Activated CD8-positive, alpha-beta T cell treated with anti-CD3 and anti-CD28 coated beads, Interleukin-2, amount 10 ng/mL, durations not matched to agents 7 days and 5 days (primary cell): ENCODE measurements at places on chromosomes 4 and X.

GRCh38 chr4:13093170-13093569, 391.0 kb downstream of the RAB28 start:
- no peak for DNase-seq
- no peak overlapping the region for H3K4me3 ChIP-seq
- H3K36me3 ChIP-seq = no peaks in the 10 kb centered on the region
- H3K4me1 ChIP-seq = no peaks in the 10 kb centered on the region
- H3K27me3 ChIP-seq = no peaks in the 10 kb centered on the region
- H3K27ac ChIP-seq = no peak overlapping the region

DNA sequence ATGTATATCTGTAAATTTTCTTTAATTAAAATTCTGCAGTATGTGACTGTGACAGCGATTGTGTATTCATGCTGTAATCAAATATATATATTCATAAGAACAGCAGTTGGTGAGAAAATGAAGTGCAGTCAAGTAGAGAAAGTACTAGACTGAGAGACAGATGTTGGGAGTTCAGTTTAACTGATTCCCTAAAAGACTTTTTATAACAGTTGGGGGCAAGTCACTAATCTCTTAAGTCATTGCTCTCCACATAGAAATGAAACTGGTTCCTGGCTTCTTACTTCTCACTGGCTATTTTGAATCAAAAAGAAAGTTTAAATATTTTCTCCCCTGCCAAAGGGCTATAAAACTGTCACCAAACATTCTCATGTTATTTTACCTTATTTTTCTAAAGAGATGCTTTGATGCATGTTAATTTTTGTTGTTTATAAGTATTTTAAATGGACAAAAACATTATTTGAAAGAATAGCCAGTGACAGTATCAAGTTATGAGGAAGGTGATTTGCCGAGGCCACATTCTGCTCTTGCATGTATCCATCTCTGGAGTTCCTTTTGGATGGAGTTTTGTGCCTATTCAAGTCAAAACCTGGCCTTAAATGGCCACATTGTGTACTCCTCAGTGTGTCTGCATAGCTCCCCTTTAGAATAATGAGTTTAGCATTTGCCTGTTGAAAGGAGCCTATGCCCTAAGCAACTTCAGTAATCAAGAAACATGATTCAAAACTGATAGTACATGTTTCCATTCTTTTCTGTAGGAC, 30.8 kb downstream of the EXOC1 start:
- peaks cover 26% of the 10 kb centered on the region for H3K36me3 ChIP-seq
- H3K27me3 ChIP-seq = no peaks in the 10 kb centered on the region
- H3K4me3 ChIP-seq = no peak overlapping the region
- H3K4me1 ChIP-seq = peaks cover 3% of the 10 kb centered on the region
- no peak overlapping the region for H3K27ac ChIP-seq
- DNase-seq = no peak

DNA sequence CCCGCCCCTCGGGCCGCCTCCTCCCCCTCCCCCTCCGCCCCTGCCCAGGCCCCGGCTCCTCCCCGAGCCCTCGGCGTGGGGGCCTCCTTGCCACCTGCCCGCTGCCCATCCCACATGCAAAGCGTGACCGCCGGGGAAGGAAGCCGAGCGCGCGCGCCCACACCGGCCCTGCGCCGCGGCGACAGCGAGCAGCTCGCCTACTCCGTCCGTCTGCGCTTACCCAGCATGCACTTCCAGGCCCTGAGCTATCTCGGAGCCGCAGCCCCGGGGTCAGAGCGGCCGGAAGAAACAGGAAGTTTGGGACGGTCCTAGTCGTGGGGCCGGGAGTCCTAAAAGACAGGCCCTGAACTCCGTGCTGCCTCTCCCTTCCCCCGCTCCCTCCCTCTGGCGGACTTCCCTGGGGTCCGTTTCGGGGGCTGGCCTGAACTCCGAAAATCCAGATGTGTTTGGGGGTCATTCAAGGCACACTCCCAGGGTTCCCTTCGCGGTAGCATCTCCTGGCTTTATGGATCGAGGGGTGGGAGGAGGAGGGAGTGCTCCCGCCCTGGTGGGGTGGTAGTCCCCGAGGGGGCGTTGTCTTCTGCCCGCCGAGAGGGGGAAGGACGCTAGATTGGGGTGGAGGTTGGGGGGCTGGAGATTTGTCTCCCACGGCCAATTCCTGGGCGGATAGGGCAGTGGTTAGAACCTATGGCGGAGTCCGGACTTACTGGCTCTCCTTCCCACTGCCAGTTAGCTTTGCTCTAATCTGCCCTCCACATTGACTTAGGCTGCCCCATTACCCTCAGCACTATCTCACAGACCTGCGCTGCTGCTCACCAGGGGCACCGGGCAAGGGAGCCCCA, 25.0 kb upstream of the BCORL1 start:
- DNase-seq = peak; percentile 56
- H3K4me3 ChIP-seq = peak overlapping the region; percentile 70
- H3K36me3 ChIP-seq = peaks cover 2% of the 10 kb centered on the region
- peak overlapping the region; percentile 55 for H3K27ac ChIP-seq
- H3K4me1 ChIP-seq = peaks cover 40% of the 10 kb centered on the region

- H3K27me3 ChIP-seq = no peaks in the 10 kb centered on the region
- DNase-seq = no peak
- no peak overlapping the region for H3K4me3 ChIP-seq
- H3K36me3 ChIP-seq = no peaks in the 10 kb centered on the region
- H3K4me1 ChIP-seq = peaks cover 23% of the 10 kb centered on the region
Measured at GRCh38 chrX:154596290-154596929, 11.5 kb downstream of the CTAG1A start.

GRCh38 chrX:10656214-10656613, 35.8 kb upstream of the MID1 start:
- H3K27ac ChIP-seq = no peak overlapping the region
- no peaks in the 10 kb centered on the region for H3K36me3 ChIP-seq
- H3K4me3 ChIP-seq = no peak overlapping the region
- H3K27me3 ChIP-seq = no peaks in the 10 kb centered on the region
- no peaks in the 10 kb centered on the region for H3K4me1 ChIP-seq

- no peak for DNase-seq
- H3K27me3 ChIP-seq = no peaks in the 10 kb centered on the region
- H3K36me3 ChIP-seq = no peaks in the 10 kb centered on the region
- H3K27ac ChIP-seq = no peak overlapping the region
Measured at GRCh38 chr4:40594261-40595178, 35.1 kb downstream of the RBM47 start.

DNA sequence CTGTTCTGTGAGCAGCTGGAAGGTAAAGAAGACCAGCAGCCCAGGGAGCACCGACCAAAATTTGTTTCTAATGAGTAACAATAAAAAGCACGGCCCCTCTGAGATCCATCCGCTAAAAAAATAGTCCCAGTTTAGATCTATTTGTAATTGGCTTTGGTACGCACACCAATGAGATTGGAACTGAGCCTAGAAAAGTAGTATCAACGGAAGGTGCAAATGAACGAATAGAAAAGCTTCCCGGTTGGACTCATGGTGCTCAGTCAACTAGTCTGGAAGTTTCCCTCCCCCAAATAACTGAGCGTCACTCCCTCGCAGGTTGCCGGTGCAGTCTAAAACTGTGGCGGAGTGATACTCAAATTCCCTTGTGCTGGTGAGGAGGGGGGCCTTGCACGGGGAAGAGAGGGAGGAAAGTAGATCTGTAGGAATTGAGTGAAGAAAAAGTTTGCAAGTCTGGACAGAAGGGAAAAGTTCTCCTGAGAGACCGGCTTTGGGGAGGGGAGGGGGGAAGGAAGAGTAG, at the start of gene COL4A5:
Gene COL4A5 (plus strand): TSS at position 413 of the 517 bp plus-strand sequence. CDS start 288 bp downstream, outside the sequence.
- H3K4me3 ChIP-seq = peak within 1 kb of the TSS; percentile 52
- no peak for DNase-seq
- H3K27ac ChIP-seq = no peak within 1 kb of the TSS
- H3K36me3 ChIP-seq = no peaks in the 10 kb centered on the region
- peaks cover 4% of the 10 kb centered on the region for H3K4me1 ChIP-seq

DNA sequence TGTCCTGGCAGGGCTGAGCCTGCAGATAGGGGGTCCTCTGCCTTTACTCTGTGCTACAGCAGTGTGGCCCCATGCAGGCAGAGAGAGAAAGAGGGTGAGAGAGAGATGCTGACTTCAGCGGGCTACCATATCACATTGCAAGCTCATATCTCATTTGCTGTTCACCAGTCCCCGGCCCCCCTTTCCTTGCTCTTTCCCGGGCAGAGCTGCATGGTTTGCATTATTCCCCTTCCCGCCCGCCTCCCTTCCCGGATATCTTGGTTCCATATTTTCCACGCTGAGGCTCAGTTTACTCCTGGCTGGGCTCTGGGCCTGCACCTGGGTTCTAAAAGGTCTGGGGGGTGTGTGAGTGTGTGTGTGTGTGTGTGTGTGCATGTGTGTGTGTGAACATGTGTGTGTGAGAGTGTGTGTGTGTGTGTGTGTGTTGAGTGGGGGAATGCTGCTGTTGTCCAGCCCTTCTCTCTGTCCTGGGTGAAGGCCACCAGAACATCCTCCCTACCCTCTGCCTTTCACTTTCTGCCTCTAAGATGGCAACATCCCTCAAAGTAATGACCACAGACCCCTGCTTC, 63.5 kb downstream of the PJA1 start:
- H3K4me3 ChIP-seq = no peak overlapping the region
- no peak overlapping the region for H3K27ac ChIP-seq
- no peaks in the 10 kb centered on the region for H3K27me3 ChIP-seq

DNA sequence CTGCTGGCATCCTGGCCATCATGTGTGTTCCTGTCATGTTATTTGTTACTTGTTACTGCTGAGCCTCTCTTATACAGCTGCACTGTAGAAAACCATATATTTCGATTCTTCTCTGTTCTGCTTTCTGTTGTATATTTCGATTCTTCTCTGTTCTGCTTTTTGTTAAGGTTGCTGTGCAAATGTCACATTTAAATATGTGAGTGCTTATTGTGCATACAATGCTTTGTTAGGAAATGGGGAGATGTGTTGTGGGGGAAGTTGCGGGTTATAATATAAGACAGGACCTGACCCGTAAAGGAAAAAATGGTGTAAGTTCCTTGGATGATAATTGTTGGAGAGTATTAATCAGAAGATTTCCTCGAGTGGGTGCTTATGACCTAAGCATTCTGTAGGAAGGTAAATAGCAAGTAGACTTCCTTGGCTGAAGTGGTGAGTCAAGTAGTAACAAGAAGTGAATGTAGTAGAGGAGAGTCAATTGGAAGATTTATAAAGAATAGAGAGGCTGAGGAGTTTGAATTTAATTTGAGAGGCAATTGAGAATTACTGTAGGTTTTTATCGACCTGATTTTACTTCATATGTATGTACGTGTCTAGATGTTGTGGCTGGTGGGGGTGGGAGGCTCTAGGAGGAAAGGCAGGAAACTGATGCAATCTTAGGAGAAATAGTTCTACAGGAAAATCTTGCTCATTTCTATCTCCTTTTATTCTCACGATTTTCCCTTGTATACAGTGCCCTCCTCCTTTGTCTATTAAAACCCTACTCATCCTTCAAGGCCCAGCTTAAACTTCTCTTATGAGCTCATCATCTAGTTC, 8.5 kb downstream of the OGT start:
- no peak for DNase-seq
- peaks cover 62% of the 10 kb centered on the region for H3K4me1 ChIP-seq
- peak overlapping the region; percentile 78 for H3K27ac ChIP-seq

DNA sequence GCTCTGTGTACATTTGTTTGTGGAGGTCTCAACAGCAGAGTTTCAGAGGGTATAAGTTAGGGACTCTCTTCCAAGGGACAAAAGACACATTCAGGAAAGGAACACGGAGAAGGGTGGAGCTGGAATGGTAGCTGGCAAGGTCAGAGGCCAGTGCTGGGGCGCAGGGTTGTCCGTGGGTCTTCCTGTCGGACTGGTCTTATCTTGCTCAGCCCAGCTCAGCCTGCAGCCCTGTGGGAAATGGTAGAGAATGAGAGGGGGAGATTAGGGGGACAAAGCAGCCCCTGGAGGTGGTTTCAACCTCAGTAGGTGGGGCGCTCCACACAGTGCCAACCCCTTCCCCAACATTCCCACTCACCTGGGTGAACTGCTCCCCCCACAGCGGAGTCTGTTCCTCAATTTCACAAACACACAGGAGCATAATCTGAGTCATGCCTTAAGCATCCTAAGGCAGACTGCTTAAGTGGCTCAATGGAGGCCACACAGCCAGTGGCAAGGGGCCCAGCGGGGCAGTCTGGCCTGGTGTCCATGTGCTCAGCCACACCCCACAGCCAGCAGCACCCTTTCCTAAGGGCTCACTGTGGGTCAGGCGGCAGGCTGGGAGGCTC, 6.9 kb upstream of the HDAC6 start:
- peaks cover 3% of the 10 kb centered on the region for H3K4me1 ChIP-seq
- no peaks in the 10 kb centered on the region for H3K36me3 ChIP-seq
- H3K27ac ChIP-seq = no peak overlapping the region
- no peak for DNase-seq
